RWPE1 (cell line): ENCODE measurements at places on chromosomes 2 and 18.

GRCh38 chr2:207674826-207675225 lies 36.6 kb upstream of the CCNYL1 start:
- no peak for DNase-seq

GRCh38 chr18:23068570-23069310 lies 66.5 kb upstream of the CABLES1 start:
- DNase-seq, result no peak

DNA sequence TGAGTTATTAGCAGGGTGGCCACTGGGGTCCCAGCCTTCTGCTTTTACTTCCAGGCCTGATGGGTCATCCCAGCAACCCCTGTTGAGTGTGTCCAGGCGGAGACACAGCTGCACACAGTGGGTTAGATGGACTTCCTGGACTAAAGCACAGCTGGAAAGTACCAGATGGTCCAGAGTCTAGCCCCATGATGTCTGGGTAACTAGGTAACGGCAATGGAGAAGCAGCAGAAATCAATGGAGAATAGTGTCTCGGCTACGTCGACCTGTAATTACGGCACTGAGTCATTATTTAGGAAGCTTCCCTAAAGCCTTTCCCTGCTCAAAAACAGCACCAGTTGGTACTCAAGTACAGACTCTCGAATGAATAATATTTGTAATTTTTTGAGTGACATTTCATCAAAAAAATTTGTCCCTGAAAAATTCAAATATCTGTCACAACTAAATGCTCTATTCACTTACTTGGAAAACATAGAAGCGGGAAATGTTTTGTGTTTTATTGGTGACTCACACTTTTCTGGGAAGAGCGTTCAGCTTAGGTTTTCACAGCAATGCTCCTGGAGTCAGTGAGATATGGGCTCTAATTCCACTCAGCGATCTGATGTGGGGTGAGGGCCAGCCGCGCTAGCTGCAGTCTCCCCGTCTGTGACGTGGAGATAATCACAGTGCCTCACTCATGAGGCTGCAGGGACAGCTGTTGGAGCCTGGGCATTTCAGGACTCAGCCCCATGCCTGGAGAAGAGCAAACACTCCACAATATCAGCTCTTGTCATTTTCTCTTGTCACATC lies 16.2 kb upstream of the ARL4C start:
- DNase-seq, result no peak

- no peak for DNase-seq
Measured at GRCh38 chr2:37550190-37550589, 121.3 kb downstream of the CDC42EP3 start.

GRCh38 chr18:2526329-2526728 lies 45.0 kb downstream of the METTL4 start:
- no peak for DNase-seq

- DNase-seq, result no peak
Measured at GRCh38 chr2:160513120-160513519, 19.5 kb upstream of the RBMS1 start.
